Ovary (tissue), 10 donors: ENCODE measurements at places on chromosomes 2 and 18. TPM values are rescaled to one million over a fixed set of nuclear protein-coding genes. Genes with fewer than 3 reads are reported as not detected.
A peak's percentile ranks its signal among the peaks of the same experiment; 100 is the strongest.

Gene PLGLB1
- 2.3 TPM for total RNA-seq

DNA sequence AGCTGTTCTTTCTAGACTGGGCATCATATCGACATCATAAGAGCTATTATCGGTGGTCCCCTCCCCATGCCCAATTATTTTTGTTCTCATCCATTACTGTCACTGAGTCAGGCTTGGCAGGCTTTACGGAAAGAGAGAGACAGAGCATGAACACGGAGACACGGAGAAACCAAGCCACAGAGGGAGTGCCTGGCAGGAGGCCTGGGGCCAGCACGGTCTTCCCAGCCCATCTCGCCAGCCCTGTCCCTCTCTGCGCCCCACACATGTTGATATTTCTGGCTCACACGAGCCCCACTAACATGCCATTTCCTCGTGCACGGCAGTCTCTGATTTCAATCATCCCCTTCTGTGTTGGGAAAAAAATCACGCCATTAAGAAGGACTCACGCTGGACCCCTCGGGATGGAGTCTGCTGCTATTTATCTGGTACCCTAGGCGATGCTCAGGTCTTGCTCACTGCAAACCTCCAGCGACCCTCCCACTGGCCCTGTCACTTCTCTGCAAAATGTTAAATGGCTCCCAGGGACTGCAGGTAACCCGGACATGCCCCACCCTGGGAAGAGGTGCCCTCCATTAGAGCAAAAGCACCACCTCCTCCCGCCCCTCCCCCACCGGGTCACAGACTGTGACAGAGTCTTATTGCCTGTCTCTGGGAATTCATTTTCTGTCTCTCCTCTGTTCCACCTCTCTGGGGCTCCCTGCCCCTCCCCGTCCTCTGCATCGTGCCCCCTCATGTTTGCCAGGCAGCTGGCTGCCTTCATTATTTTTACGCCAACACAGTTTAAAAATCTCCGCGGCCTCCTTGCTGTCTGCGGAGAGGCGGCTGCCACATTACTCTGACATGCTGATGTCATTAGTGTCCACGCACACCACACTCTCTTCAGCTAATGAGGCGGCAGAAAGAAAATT, 40.1 kb upstream of the GBX2 start:
- no peaks in the 10 kb centered on the region for H3K36me3 ChIP-seq
- no peak for DNase-seq
- no peaks in the 10 kb centered on the region for H3K27me3 ChIP-seq
- H3K27ac ChIP-seq: no peak overlapping the region
- H3K4me3 ChIP-seq: no peak overlapping the region
- H3K4me1 ChIP-seq: no peaks in the 10 kb centered on the region

GRCh38 chr2:62654423-62654791, 51.1 kb upstream of the EHBP1 start:
- DNase-seq: no peak
- peaks cover under 1% of the 10 kb centered on the region for H3K4me1 ChIP-seq
- no peaks in the 10 kb centered on the region for H3K36me3 ChIP-seq
- no peak overlapping the region for H3K4me3 ChIP-seq
- H3K27ac ChIP-seq: no peak overlapping the region
- no peaks in the 10 kb centered on the region for H3K27me3 ChIP-seq

GRCh38 chr2:192159736-192160135, 35.0 kb downstream of the TMEFF2 start:
- H3K4me1 ChIP-seq: peaks cover 2% of the 10 kb centered on the region
- H3K36me3 ChIP-seq: no peaks in the 10 kb centered on the region

DNA sequence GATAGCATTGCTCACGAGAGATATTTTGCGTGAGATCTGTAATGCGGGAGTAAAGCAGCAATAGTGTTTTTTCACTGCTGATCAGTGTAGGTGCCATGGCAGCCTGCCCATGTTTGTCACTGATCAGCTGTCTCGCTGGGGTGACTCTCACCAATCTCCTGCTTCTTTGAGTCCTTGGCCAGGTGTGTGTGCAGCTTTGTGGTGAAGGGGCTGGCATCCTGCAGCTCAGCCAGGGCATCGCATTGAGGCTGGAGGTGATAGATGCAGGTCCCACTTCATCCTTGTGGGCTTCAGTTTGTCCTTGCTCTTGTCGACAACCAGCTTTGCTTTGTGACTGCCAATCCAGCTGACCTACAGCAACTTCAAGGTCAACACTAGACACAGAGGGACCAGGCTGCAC, 258.3 kb upstream of the CXCR4 start:
- no peak for DNase-seq
- H3K27ac ChIP-seq: no peak overlapping the region
- H3K4me3 ChIP-seq: no peak overlapping the region

GRCh38 chr2:140383781-140384180, 1603.6 kb upstream of the NXPH2 start:
- no peak overlapping the region for H3K4me3 ChIP-seq
- H3K36me3 ChIP-seq: no peaks in the 10 kb centered on the region
- no peak overlapping the region for H3K27ac ChIP-seq
- H3K27me3 ChIP-seq: no peaks in the 10 kb centered on the region
- no peaks in the 10 kb centered on the region for H3K4me1 ChIP-seq
- DNase-seq: no peak

Gene TLX2
- not detected for total RNA-seq

- H3K4me1 ChIP-seq: peaks cover 1% of the 10 kb centered on the region
- H3K36me3 ChIP-seq: no peaks in the 10 kb centered on the region
- no peaks in the 10 kb centered on the region for H3K27me3 ChIP-seq
- DNase-seq: no peak
- H3K4me3 ChIP-seq: no peak overlapping the region
- H3K27ac ChIP-seq: no peak overlapping the region
These were observed 226.1 kb upstream of the REV1 start for GRCh38 chr2:99715956-99716355.

DNA sequence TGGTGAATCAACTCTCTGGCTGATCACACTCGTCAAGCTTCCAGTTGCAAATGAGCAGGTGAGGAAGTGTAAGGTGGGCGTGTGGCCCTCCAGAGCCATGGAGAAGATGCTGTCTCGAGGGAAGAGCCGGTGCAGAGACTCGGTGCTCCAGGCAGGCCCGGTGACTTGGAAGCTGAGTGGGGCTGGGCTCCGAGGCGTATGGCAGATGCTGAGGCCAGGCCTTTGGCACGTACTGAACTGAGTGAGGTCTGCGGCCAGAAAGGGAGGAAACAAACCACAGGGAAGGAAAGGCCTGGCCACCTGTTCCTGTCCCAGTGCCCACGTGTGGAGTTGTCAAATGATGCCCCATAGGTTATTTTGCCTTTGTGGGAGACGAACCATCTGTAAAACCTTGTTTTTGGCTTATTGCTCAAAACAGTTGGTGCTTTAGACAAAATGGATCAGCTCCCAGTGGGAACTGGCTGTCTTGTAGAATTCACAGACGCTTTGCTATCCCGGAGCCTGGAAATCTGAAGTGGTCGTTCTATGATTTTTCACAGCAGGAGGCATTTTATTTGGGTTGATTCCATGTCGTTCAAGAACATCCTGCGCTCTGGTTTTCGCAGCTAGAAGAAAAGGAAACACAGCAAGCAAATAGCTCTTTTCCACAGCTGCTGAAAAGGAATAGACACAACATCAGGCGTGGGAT, 117.5 kb upstream of the TMEM18 start:
- H3K36me3 ChIP-seq: no peaks in the 10 kb centered on the region
- peaks cover 7% of the 10 kb centered on the region for H3K4me1 ChIP-seq
- no peak overlapping the region for H3K27ac ChIP-seq
- no peak overlapping the region for H3K4me3 ChIP-seq
- H3K27me3 ChIP-seq: no peaks in the 10 kb centered on the region
- DNase-seq: peak; percentile 73

Gene POMC
- 2.9 TPM for total RNA-seq

- no peaks in the 10 kb centered on the region for H3K36me3 ChIP-seq
- H3K27ac ChIP-seq: no peak overlapping the region
- H3K27me3 ChIP-seq: no peaks in the 10 kb centered on the region
These were observed 1673.5 kb upstream of the CELF4 start for GRCh38 chr18:39238981-39239660.

- H3K27ac ChIP-seq: no peak overlapping the region
- H3K27me3 ChIP-seq: no peaks in the 10 kb centered on the region
- no peaks in the 10 kb centered on the region for H3K36me3 ChIP-seq
- no peak overlapping the region for H3K4me3 ChIP-seq
- H3K4me1 ChIP-seq: no peaks in the 10 kb centered on the region
- DNase-seq: no peak
These were observed 310.1 kb upstream of the HNRNPA3 start for GRCh38 chr2:176902454-176902853.

DNA sequence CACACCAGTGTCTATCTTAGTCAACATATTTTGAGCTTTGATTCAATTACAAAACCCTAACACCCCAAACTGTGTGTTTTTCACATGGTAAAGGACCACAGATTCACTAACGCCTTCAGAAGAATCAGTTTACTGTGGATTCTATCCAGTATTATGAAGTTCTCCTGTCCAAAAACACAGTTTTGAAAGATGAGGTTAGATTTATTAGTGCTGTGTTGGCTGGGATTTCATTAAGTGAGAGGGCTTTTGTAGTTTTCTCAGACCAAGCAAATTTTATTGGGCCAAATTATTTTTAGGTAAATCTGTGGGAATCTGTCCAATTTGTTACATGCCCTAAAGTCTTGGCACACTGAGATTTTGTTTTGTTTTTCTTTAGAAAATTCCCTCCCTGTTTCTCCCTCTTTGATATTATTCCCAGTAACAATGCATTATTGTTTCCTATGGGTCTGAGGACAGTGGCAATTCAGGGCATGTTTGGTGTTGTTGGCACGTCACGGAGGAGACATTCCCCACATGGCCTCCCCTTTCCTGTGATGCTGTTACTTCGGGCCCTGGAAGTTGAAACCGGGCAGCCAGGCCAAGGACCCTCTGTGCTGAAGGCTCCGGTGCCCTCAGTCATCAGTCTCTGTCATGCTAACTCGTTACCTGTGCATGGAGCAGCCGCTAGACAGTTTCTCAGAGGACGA, 87.5 kb upstream of the ALKAL2 start:
- no peak overlapping the region for H3K4me3 ChIP-seq
- H3K36me3 ChIP-seq: no peaks in the 10 kb centered on the region
- no peak overlapping the region for H3K27ac ChIP-seq
- no peak for DNase-seq
- no peaks in the 10 kb centered on the region for H3K4me1 ChIP-seq

Gene VWA3B
- 0.56 TPM for total RNA-seq

DNA sequence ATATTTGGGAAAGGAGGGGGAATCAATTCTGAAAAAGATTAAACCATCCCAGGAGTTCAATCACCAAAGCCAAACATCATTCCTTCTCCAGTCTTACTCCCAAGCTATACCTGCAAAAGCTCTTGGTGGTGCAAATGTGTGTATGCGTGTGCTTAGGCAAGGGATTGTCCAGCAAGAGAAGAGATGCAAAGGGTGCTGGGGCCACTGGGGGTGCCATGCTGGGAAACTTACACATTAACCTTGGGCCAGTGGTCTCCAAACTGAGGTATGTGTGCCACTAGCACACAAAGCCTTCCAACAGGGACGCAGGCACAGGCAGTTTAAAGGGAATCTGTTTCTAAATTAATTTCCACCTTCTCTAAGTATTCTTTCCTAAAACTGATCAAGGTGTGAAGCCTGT, 307.9 kb downstream of the NBAS start:
- no peak overlapping the region for H3K27ac ChIP-seq
- no peaks in the 10 kb centered on the region for H3K4me1 ChIP-seq
- no peak for DNase-seq
- H3K27me3 ChIP-seq: no peaks in the 10 kb centered on the region
- no peaks in the 10 kb centered on the region for H3K36me3 ChIP-seq
- no peak overlapping the region for H3K4me3 ChIP-seq

Gene NRBP1
- total RNA-seq: 97.9 TPM

GRCh38 chr2:151175864-151176263, 85.8 kb downstream of the RBM43 start:
- no peak for DNase-seq
- no peak overlapping the region for H3K27ac ChIP-seq
- no peaks in the 10 kb centered on the region for H3K27me3 ChIP-seq
- H3K4me1 ChIP-seq: no peaks in the 10 kb centered on the region

Gene FAM161A
- total RNA-seq: 9.1 TPM

Gene GALNT5
- not detected for total RNA-seq

- no peak overlapping the region for H3K4me3 ChIP-seq
- no peaks in the 10 kb centered on the region for H3K36me3 ChIP-seq
- H3K27me3 ChIP-seq: no peaks in the 10 kb centered on the region
- peaks cover 12% of the 10 kb centered on the region for H3K4me1 ChIP-seq
- DNase-seq: no peak
These were observed 74.6 kb downstream of the CD8B2 start for GRCh38 chr2:106561803-106562202.

DNA sequence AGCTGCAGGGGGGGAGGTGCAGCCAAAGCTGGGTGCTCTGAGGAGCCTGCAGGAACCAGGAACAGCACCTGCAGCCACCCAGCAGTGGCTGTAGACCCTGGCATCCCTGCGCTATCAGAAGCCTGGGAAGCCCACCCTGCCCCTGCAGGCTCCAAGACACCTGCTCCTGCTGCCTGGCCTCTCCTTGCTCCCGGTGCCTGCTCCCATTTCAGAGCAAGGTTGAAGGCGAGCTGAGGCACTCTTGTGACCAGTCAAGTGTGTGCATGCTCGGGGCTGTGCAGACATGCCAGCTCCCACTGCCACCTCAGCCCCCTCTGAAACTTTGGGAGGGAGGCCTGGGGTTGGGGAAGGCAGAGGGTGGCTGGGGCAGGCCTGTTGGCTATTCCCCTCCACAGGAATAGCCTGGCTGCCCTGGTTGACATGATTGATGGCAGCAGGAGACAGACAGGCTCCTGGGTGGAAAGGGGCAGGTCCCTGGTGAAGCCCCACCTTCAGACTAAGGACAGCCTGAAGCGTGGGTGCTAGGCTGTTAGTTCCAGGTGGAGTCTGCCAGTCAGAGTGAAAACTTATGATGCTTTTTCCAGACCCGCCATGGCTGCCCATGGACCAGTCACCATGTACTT, 151.4 kb downstream of the MBD5 start:
- no peak for DNase-seq
- no peaks in the 10 kb centered on the region for H3K36me3 ChIP-seq
- H3K4me1 ChIP-seq: no peaks in the 10 kb centered on the region
- no peak overlapping the region for H3K4me3 ChIP-seq
- no peak overlapping the region for H3K27ac ChIP-seq

GRCh38 chr18:11150271-11150615, 874 bp upstream of the PIEZO2 start:
- H3K27ac ChIP-seq: no peak overlapping the region
- peaks cover 4% of the 10 kb centered on the region for H3K4me1 ChIP-seq
- no peak overlapping the region for H3K4me3 ChIP-seq
- no peak for DNase-seq
- no peaks in the 10 kb centered on the region for H3K36me3 ChIP-seq

DNA sequence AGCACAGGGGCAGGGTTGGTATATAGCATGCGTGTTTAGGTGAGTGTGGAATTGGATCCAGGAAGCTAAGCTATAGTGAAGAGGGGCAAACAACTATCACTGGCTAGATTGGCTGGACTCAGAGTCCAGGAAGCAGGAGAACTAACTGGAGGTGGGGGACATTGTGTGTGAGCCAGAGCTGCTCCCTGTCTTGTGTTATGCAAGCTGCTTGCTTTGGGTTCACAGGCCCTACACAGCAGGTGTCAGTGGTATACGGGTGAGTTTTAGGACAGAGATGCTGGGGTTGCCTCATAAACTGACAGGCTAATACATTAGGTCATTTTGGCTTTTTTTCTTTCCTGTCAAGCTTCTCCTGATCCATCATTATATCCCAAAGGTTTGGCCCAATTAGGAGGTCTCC, 87.5 kb downstream of the CCDC85A start:
- no peak overlapping the region for H3K27ac ChIP-seq
- no peaks in the 10 kb centered on the region for H3K27me3 ChIP-seq
- H3K36me3 ChIP-seq: no peaks in the 10 kb centered on the region
- DNase-seq: no peak
- H3K4me1 ChIP-seq: no peaks in the 10 kb centered on the region

Gene CNDP1
- total RNA-seq: 0.15 TPM
